ENCODE measurements at places on chromosomes 6 and 20.
A peak's percentile ranks its signal among the peaks of the same experiment; 100 is the strongest.

- DNase-seq = no peak
Measured at GRCh38 chr6:121614115-121614514, 178.7 kb downstream of the GJA1 start.

DNA sequence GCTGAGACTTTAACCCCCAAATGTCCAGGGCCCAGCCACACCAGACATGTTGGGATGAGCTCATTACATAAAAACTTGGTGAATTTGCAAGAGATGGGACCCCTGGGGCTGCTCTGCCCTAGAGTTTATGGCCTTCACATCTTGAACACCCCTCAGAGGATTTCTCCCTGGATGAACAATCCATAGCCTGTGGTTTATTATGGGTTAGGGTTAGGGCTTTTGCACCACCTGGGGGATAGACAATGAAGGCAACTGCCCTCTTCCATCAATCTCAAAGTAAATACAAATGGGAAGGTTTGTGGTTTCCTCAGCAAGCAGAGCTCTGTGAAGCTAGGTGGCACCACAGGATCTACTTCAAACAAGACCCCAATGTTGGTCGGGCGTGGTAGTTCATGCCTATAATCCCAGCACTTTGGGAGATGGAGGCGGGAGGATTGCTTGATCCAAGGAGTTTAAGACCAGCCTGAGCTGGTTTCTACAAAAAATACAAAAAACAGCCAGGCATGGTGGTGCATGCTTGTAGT is 17.4 kb downstream of the SPINT3 start:
- DNase-seq = no peak

DNA sequence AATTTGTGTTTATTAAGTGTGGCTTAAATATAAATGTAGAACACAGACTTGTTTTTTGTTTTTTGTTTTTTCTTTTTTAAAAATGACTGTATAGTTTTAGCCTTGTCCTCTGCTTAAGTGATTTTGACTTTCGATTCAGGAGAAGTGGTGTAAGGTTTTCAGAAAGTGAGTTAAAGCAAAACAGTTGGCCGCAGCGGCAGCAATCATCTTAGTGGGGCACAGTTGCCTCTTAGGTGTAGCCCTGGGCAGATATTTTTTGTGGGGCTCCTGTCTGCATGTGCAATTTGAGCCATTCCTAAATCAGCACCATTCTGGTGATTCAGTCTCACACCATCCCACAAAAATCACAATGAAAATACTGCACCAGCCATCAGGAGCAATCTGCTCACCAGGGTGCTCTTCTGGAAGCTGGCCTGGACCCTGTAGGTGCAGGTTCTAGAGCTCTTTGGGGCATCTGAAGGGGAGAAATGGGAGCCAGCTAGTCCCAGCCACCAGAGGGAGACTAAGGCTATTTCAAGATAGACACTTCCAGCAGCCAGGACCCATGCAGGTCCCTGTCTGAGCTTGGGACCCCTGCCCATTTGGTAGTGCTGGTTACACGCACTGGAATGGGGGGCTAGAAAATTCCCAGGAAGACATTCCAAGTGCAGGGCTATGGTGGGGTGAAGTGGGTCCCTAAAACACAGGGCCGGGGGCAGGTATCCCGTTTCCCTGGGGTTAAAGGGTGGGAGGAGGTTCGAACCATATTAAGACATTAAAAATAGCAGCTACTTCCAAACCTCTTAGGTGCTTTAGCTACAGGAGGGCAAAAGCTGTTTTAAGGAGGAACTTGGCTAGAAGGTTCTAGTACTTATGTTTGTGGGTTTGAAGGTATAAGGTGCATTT is 156.6 kb downstream of the NFATC2 start:
- DNase-seq = no peak

GRCh38 chr6:69668916-69669315 is 127.9 kb downstream of the LMBRD1 start:
- no peak for DNase-seq

GRCh38 chr6:51790946-51791345 is 296.5 kb downstream of the PKHD1 start:
- no peak for DNase-seq

DNA sequence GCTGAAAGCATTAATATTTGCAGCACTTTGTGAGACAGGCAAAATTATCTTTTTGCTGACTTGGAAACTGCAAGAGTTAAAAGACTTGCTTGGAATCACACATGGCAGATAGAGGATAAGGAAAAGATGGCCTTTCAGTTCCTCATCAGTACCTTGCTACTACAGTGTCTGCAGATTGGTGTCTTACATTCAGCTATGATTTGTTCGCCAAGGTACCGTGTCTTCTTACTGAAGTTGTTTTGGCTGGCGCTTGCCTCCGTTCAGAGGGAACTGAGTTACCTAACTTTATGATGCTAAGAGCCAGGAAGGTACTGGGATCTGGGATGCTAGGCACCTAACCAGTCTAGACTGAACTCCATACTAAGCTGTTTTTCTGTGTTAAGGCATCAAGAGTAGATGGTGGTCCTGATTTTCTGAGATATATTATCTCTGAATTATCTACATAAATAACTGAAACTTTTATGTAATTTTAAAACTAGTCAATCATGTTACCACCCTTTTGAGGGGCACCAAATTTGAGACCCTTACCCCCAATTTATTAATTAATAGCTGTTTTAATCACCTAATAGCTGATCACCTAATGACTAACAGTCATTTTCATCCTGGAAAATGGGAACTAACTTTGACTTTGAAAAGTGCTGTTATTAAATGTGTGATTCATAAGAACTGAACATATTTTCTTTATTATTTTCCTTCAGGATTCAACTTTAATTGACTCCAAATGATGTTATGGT is 2.5 kb downstream of the WTAP start:
- no peak for DNase-seq

GRCh38 chr6:25026723-25027122 is 91.0 kb upstream of the RIPOR2 start:
- no peak for DNase-seq

GRCh38 chr6:110529355-110529754 is 52.9 kb upstream of the SLC22A16 start:
- DNase-seq = no peak

- no peak for DNase-seq
Measured at GRCh38 chr6:134902074-134902861, 47.6 kb downstream of the ALDH8A1 start.

DNA sequence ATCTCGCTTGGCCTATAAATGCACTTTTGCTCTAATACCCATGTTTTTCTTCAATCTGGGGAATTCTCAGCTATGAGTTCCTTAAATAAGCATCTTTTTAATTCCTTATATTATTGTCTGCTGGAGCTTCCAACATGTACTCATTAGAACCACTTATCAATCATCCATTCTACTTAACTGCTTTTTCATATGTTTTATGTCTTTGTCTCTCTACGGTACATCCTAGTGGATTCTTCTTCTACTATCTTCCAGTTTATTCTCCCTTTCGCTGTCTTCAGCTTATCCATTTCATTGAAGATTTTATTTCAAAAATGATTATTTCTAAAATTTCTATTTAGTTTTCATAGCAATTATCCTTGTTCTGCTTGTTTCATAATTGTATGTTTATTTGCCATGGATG is 12.4 kb upstream of the ZSCAN16 start:
- no peak for DNase-seq

DNA sequence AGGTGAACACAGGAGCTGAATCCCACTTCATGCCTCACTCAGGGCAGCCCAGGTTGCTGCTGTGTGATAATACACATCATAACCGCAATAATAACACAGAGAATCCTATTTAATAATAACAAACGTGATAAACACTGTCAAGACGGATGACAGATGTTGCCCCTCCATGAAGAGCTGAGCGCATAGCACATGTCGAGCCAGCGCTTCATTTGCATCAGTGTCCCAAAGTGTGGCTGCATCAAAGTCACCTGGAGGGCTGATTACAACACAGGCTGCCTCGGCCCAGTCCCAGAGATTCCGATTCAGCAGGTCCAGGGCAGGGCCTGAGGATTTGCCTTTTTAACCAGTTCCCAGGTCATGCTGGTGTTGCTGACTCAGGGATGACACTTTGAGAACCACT is 198.5 kb downstream of the QKI start:
- DNase-seq = no peak

- DNase-seq = no peak
Measured at GRCh38 chr6:37822851-37823682, 3.5 kb downstream of the ZFAND3 start.

- peak; percentile 90 for DNase-seq
Measured at GRCh38 chr6:11586536-11586935, 49.0 kb downstream of the TMEM170B start.

- no peak for DNase-seq
Measured at GRCh38 chr6:104527311-104527710, 332.4 kb downstream of the HACE1 start.

DNA sequence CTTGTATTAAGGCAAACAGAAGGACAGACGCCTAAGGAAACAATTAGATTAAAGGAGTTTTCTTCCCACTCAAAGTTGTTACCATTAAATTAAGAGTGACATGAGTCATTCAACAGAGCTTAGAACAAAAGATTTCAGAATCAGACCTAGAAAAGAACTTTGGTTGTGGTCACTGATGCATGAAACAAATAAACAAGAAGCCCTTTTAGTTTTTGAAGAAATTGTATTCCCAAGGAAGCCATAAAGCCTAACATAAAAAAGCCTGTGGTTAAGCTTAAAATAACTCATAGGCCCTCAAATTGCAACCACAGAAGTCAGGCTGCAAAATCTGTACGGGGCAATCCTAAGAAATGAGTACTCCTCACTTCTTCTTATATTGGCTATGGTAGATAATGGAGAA is 17.9 kb upstream of the TRIM26 start:
- no peak for DNase-seq

- DNase-seq = no peak
Measured at GRCh38 chr20:2172305-2173175, 70.9 kb downstream of the STK35 start.

GRCh38 chr6:107154801-107155160 is 39.5 kb upstream of the BEND3 start:
- DNase-seq = no peak

GRCh38 chr6:166556863-166557322 is 29.6 kb downstream of the RAMACL start:
- peak; percentile 88 for DNase-seq

GRCh38 chr6:146901940-146902816 is 302.0 kb upstream of the STXBP5 start:
- DNase-seq = no peak

- DNase-seq = no peak
Measured at GRCh38 chr6:170124836-170125235, 166.0 kb downstream of the DLL1 start.

DNA sequence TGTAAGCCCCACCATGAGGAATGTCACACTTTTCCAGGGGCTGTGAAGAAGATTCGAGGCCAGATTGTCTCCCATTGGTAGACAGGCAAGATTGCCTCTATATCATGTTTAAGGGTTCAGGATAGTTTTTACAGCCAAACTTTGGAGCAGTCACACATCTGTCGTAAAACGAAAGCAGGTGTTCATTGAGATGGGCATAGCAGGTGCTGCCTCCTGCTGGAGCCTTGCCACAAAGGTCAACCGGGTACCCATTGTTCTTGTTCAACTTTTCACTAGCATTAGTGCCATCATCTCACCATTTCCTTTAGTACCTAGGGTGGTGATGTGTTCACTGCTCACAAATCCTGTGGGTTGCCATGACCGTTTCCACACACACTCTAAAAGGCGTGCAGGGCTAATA is 198.3 kb downstream of the HTR1B start:
- DNase-seq = no peak

DNA sequence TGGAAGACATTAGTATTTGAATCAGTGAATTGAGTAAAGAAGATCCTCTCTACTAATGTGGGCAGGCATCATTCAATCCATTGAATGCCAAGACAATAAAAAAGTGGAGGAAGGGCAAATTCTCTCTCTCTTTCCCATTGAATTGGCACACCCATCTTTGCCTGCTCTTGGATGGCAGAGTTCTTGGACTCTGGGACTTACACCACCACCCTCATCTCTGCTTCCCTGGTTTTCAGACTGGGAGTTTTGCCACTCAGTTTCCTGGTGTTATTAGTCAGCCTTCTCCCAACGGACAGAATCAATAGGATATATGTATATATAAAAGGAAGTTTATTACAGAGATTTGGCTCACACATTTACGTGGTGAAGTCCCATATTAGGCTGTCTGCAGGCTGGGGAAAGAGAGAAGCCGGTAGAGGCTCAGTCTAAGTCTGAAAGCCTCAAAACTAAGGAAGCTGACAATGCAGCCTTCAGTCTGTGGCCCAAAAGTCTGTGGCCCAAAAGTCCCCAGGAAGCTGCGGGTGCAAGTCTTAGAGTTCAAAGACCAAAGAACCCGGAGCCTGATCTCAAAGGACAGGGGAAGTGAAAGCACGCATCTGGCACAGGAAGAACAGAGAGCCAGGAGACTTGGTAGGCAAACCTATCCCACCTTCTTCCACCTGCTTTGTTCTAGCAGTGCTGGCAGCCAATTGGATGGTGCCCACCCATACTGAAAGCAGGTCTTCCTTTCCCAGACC is 64.4 kb downstream of the SMPDL3A start:
- no peak for DNase-seq

DNA sequence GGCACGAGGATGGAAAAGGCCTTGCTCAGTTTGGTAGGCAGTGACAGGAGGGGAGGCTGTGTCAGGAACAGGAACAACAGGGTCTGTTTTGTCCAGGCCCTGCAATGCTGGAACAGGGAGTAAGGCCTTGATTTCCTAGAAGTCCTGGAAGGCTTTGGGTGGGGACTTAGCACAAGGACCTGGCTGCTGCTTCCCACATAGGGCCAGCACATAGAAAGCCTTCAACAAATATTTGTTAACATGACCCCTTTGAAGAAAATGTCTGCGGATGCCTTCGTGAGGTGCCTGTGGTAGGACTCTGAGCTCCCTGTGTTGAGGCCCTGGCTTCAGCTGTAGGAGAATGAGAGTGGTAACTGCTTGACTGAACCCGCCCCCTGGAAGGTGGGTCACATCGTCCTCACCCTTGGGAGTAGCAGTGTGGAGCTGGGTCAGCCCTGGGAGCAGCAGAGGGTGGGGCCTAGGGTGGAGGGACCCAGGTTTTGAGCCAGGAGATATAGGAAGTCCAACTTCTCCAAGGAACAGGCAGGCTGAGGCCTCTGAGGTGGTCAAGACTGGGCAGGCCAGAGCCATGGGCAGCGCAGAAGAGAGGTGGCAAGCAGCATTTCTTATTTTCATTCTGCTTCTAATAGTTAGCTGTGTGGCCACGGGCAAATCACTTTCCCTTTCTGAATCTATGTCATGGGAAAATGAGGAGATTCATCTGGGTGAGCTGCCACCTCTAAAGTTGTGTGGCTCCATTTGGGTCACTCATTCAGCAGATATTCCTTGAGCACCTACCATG is 50.0 kb downstream of the CNBD2 start:
- no peak for DNase-seq

- DNase-seq = no peak
Measured at GRCh38 chr6:88442737-88443136, 276.6 kb upstream of the CNR1 start.

- DNase-seq = no peak
Measured at GRCh38 chr20:12821249-12821648, 187.5 kb upstream of the SPTLC3 start.

- DNase-seq = no peak
Measured at GRCh38 chr6:120876424-120876823, 457.9 kb downstream of the TBC1D32 start.

GRCh38 chr20:37669062-37669772 is 24.6 kb upstream of the CTNNBL1 start:
- no peak for DNase-seq

All from AG04449 (cell line).